Immature natural killer cell (primary cell): ENCODE measurements at places on chromosomes 7 and 10.

GRCh38 chr10:103724771-103725170 lies 130.6 kb downstream of the SH3PXD2A start:
- DNase-seq = no peak

DNA sequence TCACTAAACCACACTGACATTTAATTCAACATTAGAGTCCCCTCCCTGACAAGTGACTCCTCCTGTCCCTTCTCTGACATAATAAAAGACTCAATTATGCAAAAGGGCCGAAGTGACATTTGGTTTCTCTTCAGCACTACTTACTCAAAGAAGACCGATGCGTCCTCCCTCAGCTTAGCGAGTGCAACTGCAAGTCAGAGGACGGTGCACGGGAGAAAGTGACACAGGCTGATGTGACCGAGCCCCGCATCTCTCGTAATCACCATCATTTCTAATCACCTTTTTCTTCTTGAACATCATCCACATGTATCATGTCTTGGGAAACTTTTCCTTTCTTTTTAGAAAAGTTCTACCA lies 155.7 kb downstream of the TCERG1L start:
- DNase-seq = no peak

DNA sequence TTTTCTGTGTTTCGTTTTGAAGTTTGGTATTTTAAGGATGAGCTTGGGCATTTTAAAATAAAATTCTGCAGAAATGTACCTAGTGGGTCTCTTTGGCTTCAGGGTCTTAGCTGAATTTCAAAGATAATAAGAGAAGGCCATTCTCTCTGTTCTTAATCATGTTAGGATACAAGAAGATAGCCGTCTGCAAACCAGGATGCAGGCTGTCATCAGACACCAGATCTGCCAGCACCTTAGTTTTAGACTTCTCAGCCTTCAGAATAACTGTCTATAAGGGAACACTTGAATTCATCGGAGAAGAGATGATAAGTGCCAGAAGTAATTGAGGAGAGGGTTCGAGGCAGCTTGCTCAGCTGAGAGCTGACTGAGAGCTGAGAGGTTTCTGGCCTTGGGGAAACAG lies 202.1 kb downstream of the REEP3 start:
- DNase-seq = no peak

DNA sequence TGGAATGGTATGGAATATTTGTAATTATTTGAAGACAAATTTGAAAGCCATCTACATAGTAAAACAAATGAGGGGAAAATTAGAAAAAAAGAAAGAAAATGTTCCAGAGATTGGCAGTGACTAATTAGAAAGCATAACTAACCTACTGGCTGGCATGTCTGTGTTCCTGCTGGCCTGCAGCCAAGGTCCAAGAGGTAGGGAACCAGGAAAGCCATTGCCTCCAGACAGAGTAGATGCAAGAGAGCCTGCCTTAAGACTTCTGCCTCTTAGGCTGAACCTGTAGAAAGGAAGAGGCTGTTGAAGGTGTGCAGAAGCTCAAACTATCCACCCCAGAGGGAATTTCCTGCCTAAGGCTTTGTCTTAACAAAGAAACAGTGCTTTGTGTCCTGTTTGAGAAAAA lies 982.0 kb downstream of the SORCS1 start:
- no peak for DNase-seq

- no peak for DNase-seq
These were observed 58.7 kb upstream of the BTRC start for GRCh38 chr10:101295261-101295660.

- no peak for DNase-seq
These were observed 577.5 kb upstream of the SORCS1 start for GRCh38 chr10:107741971-107742370.

DNA sequence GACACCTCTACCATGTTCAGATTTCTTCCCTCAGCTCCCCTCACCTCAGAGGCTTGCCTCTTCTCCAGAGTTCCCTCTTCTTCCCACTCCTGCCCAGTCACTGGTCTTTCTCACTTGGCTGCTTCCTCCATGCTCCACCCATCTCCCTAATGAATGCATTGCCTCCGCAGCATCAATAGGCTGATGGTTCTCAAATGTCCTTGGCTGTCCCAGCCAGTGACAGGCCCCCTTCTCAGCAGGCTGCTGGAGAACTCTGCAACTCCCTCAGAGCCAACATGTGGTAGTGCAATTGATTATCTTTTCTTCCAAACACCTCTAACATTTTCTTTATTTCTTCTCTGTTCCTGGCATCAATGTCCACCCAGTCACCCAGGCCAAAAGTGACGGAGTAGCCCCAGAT lies 218.2 kb downstream of the RELN start:
- no peak for DNase-seq

- DNase-seq = no peak
These were observed 4.7 kb downstream of the ECD start for GRCh38 chr10:73163096-73163495.

- DNase-seq = no peak
These were observed 267.9 kb upstream of the TCERG1L start for GRCh38 chr10:131579251-131580071.

DNA sequence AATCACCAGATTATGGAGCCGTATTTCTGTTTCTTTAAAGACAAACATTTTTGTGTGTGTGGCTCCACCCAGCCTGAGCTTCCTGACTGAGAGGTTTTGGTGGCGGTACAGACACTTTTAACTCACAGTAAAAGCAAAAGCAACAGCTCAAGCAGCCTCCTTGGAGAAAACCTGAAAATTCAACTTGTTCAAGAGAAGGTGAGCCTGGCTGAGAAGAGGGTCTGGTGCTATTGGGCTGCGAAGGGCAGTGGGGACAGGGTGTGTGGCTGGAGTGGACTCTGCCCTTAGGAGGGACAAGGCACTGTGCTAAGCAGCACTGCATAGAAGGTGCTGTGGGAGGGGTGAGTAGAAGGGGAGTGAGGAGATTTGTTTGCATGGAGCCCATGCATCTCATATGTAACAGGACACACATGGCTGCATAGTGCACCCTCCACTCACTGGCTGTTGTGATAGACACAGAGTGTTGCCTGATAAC lies at the start of gene GIMAP7:
Gene GIMAP7, plus strand, starts transcription at position 125 of the 475 bp plus-strand sequence. CDS start 5,103 bp downstream, outside the sequence.
- peak; percentile 76 for DNase-seq

- no peak for DNase-seq
These were observed 1.7 kb upstream of the TAS2R5 start for GRCh38 chr7:141788296-141788695.

GRCh38 chr7:57404343-57404966 lies 45.5 kb upstream of the ZNF716 start:
- DNase-seq = no peak

DNA sequence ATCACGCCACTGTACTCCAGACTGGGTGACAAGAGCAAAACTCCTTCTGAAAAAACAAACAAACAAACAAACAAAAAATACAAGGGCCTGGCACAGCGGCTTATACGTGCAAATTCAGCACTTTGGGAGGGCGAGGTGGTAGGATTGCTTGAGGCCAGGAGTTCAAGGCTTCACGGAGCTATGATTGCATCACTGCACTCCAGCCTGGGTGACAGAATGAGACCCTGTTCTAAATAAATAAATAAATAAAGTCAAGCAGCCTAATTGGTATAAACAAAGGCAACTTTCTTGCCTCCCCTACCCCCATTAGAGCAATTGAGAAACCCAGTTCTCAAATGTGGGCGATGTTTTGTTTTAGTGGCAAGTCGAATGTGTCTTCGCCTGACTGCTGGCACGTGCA lies 26.3 kb upstream of the KPNA7 start:
- no peak for DNase-seq

DNA sequence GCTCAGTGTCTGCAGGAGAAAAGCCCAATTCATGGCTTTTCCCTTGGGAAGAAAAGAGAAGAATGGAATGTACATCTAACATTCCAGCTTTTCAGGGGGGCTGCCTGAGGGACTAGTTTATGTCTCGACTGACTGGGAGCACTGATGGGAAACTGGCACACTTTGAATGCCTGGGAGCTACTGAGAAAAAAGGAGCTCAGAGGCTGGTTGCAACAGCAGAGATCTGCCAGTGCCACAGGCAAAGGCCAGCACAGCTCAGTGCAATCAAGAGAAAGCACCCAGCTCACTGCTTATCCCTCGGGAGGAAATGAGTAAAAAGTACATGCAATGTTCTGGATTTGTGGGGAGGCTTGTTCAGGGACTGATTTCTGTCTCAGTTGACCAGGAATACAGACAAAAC lies 226.2 kb downstream of the COBL start:
- no peak for DNase-seq

DNA sequence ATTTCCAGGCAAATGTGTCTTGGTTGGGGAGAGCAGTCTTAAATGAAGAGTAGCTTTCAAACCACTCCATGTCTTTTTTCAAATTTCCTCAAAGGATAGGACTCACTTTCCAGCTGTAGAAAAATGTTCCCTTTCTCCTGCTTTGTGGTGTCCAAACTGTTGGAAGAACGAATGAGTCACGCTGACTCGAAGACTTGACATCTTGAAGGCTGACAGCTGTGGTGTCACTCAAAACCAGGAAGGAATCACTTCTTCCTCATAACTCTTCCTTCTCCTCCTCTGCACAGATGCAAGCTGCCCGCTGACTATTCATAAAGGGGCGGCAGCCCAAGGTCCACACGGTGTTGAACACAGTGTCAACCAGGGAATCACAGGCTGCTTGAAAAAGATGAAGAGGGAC lies 19.2 kb downstream of the PLA2G12B start:
- no peak for DNase-seq

- DNase-seq = no peak
These were observed 57.7 kb downstream of the KLF6 start for GRCh38 chr10:3727268-3727667.

GRCh38 chr10:79112881-79113431 lies 44.2 kb downstream of the ZMIZ1 start:
- DNase-seq = peak; percentile 21

DNA sequence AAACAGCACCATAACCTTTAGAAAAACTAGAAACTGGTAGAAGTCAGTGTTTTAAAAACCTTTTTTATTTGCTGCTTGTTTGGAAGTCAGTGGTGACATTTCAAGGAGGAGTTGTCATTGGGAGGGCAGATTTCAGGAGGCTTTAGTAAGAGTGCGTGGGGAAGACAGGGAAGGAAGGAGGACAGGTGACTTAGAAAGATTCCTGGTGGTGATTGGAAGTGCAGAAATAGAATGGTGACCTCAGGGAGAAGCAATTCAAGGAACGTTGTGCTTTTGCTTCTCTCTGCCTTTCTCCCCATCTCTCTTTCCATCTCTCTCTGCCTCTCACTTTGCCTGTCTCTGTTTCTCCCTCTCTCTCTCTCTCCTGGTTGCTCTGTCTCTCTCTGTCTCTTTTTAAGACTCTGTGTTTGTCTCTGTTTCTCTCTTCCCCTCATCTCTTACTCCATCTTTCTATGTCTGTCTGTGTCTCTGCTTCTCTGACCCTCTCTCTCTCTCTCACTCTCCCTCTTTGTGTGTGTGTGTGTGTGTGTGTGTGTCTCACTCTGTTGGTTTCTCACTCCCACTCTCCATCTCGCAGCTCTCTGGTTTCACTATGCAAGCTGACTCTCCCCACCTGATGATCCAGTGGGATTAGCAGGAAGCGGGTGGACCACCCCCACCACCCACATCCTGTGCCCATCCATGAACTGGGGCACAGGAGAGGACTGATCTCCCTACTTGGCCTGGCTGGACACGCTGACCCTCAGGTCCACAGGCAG lies 10.9 kb upstream of the PFKP start:
- no peak for DNase-seq

- peak; percentile 84 for DNase-seq
These were observed 31.9 kb downstream of the PIP4K2A start for GRCh38 chr10:22682237-22683139.
